Caco-2 (cell line): ENCODE measurements at places on chromosomes 4 and X. TPM values are rescaled to one million over a fixed set of nuclear protein-coding genes. Genes with fewer than 3 reads are reported as not detected.

GRCh38 chr4:155270671-155271070, 62.2 kb downstream of the NPY2R start:
- no peak for DNase-seq

DNA sequence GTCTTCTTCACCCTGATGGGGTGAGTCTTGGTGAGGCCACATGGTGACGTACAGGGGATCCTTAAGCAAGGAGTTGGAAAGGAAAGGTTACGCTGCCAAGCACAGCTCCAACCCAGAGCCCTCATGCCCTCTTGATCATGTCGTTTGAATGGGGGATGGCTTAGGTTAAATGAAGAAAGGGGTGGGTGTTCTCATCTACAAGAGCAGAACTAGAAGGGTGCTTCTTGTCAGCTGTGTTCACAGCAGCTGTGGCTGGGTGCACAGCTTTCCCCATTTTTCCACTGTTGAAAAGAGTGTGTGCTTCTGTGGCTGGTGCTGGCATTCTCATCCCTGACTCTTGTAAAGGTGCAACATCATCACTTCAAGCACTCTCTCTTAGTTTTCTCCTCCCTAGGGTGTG, 15.5 kb upstream of the SCRG1 start:
- DNase-seq, result no peak

EREG gene
- total RNA-seq, result 35.5 and 37.0 TPM in 2 replicates

NLGN3 gene
- 0.61 and 0.67 TPM in 2 replicates for total RNA-seq

DNA sequence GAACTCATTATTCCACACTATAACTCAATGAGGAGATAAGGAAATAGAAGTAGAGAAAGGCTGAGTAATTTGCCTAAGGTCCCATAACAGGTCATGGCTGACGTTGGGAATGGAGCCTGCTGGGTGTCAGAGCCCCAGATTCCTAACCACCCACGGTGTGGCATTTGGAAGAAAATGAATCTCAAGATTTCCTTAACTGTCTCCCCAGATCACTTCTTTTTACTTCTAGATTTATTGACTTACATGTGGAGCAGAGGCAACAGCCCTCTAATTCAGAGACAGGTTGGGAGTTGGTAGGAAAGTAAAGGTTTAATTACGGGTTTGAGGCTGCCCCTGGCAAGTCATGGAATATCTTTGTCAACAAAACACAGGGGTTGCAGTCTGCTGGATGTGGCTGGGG, 134.0 kb downstream of the ARHGAP10 start:
- no peak for DNase-seq

GRCh38 chr4:98617358-98618047, 40.9 kb downstream of the TSPAN5 start:
- no peak for DNase-seq

DNA sequence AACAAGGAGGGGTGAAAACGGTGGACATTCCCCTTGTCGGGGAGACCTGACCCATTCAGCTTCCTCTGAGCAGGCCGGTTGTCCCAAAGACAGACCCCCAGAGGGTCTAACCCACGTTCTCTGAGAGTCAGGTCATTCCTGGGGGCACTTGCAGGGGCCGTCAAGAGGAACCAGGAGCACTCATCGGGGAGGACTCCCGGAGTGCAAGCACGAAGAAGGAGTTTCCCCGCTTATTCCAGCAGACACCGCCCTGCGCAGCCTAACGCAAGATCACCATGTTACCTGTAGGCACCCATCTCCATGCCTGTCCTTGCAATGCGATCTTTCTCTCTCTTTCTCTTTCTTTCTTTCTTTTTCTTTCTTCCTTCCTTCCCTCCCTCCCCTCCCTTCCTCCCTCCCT, 154.2 kb downstream of the SHOX start:
- no peak for DNase-seq

DNA sequence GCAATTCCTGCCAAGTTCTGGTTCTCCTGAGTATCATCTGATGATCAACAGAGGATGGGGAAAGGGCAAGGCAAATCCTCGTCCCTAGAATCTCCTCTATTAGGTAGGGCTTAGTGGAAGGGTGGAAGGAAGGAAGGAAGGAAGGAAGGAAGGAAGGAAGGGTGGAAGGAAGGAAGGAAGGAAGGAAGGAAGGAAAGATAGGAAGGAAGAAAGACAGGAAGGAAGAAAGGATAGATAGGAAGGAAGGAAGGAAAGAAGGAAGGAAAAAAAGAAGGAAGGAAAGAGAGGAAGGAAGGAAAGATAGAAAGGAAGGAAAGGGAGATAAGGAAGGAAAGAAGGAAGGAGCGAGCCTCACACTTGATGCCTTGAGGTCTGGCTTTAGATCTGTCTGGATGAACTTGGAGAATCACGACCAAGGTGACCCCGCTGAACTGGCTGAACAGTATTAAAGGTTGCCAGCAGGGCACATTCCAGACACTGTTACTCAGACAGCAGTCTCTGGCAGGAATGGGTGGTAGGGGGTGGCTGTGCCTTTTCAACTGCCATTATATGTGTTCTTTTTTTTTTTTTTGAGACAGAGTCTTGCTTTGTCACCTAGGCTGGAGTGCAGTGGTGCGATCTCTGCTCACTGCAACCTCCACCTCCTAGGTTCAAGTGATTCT, 57.1 kb downstream of the MAP7D2 start:
- no peak for DNase-seq

- no peak for DNase-seq
Observed at GRCh38 chrX:128020701-128021100, 31.5 kb downstream of the ACTRT1 start.

- DNase-seq, result no peak
Observed at GRCh38 chr4:136650541-136651277, 881.6 kb downstream of the PCDH18 start.

- DNase-seq, result no peak
Observed at GRCh38 chr4:128376303-128376702, 88.7 kb upstream of the PGRMC2 start.

DNA sequence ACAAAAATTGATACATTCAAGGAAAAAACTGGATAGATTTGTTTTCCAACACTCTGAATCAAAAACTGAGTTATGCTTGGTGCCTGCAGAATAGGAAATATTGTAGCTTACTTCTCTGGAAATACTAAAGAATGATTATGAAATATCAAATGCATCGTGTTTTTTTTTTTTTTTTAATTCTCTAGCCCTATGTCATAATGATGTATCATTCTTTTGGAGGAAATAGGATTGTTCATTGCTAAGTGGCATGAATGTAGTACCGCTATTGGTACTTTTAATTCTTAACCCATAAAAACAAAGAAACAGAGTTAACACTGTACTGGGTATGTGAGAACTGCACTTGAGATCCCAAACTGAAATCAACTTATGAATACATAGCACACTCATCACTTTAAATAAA, 7.6 kb upstream of the FAM200B start:
- no peak for DNase-seq

REPS2 gene
- 0.30 and 0.86 TPM in 2 replicates for total RNA-seq

DNA sequence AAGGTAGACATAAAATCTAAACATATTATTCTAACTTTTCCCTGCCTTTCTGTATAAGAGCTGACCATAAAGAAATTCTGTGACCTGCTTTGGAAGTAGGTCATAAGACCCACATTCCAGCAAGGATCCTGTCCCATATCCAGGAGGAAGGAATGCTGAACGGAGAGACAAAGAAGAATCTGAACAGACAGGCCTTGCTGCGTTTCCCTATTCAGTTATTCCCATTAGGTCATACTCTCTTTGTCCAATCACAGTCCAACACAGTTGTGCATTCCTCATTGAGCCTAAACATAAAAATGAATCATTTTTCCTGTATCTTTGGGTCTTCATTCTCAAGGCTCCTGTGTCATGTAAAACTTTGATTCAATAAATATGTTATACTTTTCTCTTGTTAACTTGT, 287.6 kb upstream of the TAPT1 start:
- no peak for DNase-seq

WDR13 gene
- total RNA-seq, result 41.8 and 46.5 TPM in 2 replicates

DNA sequence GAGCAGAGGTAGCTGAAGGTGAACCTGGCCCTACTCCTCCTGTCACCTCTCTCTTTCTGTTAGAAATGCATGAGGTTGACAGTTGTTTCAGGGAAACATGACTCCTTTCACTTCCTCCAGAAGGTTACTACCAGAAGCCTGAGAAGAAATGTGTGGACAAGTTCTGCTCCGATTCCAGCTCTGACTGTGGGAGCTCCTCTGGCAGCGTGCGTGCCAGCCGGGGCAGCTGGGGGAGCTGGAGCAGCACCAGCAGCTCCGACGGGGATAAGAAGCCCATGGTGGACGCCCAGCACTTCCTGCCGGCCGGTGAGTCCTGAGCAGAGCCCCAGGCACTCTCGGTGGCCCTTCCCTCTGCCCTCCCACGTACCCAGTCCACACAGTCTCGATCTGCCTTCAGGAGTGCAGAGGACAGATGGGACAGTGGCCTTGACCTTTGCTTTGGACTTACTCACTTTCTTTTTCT, 61.3 kb upstream of the TLR2 start:
- no peak for DNase-seq

CT47B1 gene
- total RNA-seq, result not detected in 2 replicates

DNA sequence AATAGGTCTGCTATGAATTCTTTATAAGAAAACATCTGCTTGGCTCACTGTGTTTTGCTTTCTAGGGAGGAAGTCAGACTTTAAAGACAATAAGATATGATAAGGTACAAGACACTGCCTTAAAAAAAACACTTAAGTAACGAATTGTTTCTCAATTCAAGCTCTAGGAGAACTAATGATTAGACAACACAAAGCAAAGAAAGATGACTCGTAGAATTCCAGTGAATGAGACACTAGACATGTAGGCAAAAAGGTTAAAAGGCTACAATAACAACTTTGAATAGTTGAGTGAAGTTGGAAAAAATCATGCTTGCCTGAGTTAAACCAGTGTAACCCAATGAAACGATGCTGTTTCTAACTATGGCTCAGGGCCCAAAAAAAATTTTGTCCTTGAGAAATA, 344.4 kb upstream of the ACTRT1 start:
- no peak for DNase-seq

GRCh38 chrX:68826113-68826980, 2.5 kb upstream of the EFNB1 start:
- no peak for DNase-seq

DNA sequence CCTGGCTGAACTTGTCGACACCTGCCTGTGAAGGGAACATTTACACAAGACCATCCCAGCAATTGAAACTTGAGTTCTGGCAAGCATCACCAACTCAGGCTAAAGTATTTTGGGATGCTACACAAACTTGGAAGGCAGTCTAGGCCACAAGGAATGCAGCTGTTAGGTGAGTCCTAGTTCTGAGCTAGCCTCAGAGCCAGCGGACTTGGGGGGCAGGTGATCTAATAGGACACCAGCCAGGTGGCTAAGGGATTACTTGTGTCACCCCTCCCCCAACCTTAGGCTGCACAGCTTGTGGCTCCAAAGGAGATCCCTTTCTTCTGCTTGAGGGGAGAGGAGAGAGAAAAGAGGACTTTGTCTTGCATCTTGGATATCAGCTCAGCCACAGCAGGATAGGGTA, 62.3 kb upstream of the DKK2 start:
- no peak for DNase-seq

- no peak for DNase-seq
Observed at GRCh38 chr4:83046693-83047473, 11.9 kb downstream of the COPS4 start.

MAGED4 gene
- total RNA-seq, result not detected in 2 replicates

DNA sequence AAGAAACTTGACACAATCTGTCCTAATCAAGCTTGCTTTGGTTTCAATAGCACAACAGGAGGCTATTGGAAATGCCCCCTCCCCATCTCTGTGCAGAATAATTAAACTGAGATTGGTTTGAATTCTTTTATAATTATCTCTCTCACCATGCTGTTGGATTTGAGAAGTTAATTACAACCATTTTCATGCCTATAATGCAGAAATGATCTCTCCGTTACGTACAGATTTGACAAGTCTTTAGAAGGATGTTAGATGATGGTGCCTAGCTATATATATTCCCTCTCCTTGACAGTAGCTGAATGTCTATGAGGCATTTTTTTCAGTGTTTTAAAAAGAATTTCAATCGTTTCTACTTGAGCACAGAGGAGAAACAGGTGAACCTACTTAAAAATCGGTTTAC, 488.4 kb upstream of the TECRL start:
- no peak for DNase-seq

- DNase-seq, result no peak
Observed at GRCh38 chr4:98643755-98644154, 14.7 kb downstream of the TSPAN5 start.

DNA sequence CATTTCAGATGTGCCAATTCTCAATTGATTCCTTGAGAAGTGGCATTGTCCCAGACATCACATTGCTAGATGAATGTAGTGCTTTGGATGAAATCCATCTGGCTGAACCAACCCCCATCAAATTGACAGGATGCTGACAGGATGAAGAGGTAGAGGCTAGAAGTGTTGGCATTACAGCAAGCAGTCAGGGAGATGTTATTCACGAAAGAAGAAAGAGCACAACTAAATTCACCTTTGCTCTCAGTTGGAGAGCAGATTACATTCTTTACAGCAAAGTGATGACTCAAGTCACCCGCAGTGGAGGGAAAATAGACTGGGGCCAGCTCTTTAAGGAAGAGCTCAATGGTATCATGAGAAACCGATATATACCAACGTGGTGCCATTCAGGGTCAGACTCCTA, 259.6 kb downstream of the C4orf33 start:
- DNase-seq, result no peak

GIMD1 gene
- 0.35 TPM in 1 of 2 replicates, not detected in the other for total RNA-seq

DNA sequence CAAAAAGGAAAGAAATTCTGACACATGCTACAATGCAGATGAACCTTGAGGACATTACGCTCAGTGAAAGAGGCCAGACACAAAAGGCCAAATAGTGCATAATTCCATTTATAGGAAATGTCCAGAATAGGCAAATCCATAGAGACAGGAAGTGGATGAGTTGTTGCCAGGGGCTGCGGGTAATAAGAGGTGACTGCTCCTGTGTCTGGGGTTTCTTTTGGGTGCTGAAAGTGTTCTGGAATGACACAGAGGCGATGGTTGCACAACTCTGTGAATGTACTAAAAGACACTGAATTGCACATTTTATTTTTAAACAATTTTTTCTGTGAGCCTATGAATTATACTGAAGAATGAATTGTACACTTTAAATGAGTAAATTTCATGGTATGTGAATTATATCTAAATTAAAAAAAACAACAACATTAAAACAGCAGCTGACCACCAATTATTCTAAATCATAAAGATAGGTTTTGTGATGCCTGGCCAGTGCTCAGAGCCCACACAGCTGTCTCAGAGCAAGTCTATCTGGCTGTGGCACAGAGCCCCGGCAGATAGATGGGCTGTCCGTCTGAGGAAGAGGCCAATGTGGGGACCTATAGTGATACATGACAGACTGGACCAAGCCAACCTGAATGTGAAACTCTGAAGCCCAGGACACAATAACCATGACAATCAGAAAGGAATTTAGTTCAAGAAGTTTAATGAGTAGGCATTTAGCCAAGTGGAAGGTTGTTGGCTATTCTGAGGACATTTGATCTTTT, 23.5 kb upstream of the IRAK1 start:
- DNase-seq, result no peak

RGS12 gene
- total RNA-seq, result 23.1 and 24.1 TPM in 2 replicates
